Ovary (tissue), 10 donors: ENCODE measurements at places on chromosomes 1 and 21. TPM values are rescaled to one million over a fixed set of nuclear protein-coding genes. Genes with fewer than 3 reads are reported as not detected.

Gene UBE2U
- total RNA-seq: not detected

Gene KCNE2
- not detected for total RNA-seq

DNA sequence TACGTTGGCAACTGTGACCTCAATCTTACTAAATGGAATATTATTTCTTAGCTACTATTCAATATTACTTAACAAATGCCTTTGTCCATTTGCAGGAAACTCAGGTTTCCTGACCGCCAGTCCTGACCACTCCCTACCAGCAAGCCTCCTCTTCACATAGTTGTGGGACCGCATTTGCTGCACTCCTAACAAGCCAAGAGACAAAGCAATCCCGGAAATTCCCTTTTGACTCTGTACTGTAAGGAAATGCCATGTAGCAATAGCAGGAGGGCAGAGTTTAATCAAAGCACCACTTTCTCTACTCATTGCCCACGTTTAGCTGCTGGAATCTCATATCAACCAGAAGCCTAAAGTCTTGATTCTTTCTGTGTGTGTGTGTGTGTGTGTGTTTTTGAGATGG, 28.1 kb upstream of the ACBD6 start:
- no peak overlapping the region for H3K4me3 ChIP-seq
- H3K27me3 ChIP-seq: no peaks in the 10 kb centered on the region
- no peak for DNase-seq
- no peaks in the 10 kb centered on the region for H3K36me3 ChIP-seq

GRCh38 chr1:224881762-224882211, 47.7 kb upstream of the DNAH14 start:
- H3K4me3 ChIP-seq: no peak overlapping the region
- H3K27ac ChIP-seq: no peak overlapping the region
- H3K4me1 ChIP-seq: no peaks in the 10 kb centered on the region
- DNase-seq: no peak
- no peaks in the 10 kb centered on the region for H3K27me3 ChIP-seq

- H3K4me3 ChIP-seq: no peak overlapping the region
- no peaks in the 10 kb centered on the region for H3K4me1 ChIP-seq
- DNase-seq: no peak
- no peak overlapping the region for H3K27ac ChIP-seq
These were observed 9.7 kb downstream of the SELE start for GRCh38 chr1:169724168-169724567.
